Right forelimb (tissue), 1 donor: ENCODE measurements at places on chromosomes 16 and 17.

DNA sequence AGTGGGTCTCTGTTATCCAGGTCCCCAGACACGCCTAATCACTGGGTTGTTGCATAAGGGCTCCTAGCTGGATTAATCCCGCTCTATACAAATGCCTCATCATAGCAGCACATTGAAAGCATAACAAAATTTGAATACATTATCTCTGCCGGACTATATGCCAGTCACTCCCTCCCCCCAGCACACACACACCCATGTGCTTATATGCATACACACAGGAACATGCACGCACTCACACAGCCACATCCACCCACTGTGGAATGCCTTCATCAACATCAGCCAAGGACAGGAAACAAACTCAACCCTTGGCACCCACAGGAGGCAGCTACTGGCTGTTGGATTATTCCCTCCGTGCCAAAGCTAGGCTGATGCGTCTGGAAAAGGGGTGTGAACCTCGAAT lies 3.5 kb upstream of the CDH13 start:
- no peak for DNase-seq

GRCh38 chr17:72661945-72662826 lies 430.3 kb downstream of the SLC39A11 start:
- DNase-seq, result no peak

- no peak for DNase-seq
Measured at GRCh38 chr17:50893183-50893993, 27.2 kb upstream of the TOB1 start.

DNA sequence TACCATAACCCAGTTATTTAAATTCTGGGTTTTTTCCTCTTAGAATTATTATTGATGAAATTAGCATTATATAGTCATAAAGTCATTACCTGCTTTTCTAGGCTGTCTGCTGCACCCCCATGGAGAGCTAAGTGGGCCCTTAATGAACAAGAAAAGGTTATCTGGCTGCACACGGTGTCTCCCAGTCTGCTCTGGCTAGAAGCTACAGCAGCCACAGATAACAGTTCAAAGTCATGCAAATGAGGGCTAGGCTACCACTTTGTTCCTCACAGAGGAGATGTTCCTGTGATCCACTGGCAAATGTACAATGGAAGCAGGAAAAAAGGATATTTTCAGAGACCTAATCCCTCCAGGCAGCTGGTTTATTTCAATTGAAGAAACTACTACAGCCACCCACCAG lies 112.1 kb downstream of the SNX11 start:
- no peak for DNase-seq

DNA sequence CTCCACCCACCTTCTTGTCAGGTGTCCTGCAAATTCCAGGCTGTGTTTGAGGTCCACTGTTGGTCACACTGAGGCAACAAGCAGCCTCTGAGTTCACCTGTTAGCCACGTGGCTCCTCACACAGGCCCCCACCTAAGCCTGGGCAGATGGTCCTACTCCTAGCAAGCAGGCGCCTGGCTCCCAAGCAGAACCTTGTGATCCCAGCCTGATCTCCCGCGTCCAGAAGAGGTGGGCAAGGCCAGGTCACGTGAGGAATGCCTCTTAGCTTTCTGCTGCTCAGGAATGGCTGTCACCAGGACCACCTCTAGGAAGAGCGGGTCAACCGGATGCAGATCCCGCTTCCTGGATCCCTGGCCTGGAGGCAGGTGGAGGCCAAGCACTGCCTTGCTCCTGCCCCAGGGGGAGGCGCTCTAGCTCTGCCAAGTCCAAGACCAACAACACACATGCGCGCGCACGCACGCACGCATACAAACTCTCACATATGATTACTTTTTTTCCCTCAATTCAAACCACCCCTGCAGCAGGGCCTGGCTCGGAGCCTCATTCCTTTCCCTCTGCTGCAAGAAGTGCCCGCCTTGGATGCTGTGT lies 9.5 kb downstream of the CYB561 start:
- no peak for DNase-seq

DNA sequence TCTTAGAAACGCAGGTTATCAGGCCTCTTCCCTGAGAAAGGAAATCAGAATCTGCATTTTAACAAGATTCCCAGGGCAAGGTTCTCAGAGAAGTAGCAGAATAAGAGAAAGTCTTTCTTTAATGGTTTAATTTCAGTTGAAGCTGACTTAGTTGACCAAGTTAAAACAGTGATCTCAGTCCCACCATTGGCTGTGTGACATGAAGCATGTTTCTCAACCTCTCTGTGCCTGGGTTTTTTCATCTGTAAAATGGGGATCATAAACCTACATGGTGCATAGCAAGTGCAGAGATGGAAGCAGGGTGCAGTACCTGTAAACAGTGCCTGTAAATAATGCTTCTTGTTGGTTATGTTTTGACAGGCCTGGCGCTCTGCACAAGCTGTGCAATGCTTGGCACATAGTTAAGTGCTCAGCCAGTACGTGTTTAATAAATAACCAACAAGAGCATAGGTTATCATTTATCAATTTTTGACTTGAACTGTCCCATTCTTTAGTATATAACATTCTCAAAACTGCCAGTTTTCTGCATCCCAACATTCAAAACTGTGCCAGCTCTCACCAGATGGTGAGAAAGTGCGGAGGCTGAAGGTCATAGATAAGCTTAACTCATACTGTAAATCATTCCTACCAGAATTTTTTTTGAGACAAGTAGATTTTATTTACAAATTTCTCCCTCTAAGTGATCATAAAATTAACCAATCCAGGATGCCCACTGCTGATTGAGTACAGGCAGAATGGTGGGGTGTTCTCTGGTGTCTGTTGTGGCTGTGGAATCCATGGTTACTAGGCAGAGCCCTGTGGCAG lies 6.9 kb downstream of the C17orf67 start:
- DNase-seq, result no peak

DNA sequence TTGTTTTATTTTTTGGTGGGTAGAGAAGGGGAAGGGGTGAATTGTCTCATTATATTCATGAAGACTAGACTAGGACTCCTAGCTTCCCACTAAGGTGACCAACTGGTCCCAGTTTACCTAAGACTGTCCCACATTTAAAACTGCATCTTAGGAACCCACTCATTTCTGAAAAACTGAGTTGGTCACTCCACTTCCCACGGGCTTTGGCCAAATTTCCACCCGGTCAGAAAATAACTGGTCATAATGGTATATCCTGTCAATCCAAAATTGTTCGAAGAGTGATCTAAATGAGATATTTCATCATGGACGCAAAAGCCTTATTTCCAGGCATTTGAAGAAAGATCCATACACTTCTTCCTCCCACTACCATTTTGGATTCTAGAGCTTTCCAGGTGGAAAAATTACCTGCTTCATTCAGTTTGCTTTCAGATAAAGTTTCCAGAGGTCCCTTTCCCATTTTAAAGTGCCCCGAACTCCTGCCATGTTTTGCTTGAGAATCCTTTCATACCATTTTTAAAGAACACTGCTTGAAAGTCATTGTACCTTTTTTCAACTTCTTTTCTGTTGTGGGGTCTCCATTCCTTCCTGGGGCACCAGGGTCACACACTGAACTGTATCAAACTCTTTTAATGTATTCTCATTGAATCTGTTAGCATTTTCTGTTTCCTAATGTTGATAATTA lies 21.8 kb upstream of the ZFHX3 start:
- no peak for DNase-seq

GRCh38 chr17:74520790-74521480 lies 10.3 kb downstream of the CD300LB start:
- DNase-seq, result no peak

DNA sequence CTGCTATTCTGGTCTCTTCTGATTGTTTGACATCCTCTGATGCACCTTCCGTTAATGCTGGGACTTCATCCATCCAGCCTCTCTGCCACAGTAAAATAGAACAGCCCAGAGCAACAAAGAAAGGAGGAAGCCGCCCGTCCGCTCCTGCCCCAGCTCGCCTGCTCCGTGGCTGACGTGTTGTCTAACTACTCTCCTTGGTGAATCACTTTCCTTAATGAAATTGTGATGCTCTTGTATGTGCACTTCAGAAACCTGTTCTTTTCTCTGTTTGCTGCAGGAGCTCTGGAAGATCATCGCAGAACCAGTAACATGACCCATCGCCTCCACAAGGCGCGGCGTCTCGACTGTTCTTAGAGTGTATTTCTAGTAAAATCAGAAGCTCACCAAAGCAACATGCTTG lies 24.3 kb downstream of the METTL22 start:
- DNase-seq, result no peak

GRCh38 chr17:7111784-7112509 lies 2.7 kb downstream of the ASGR2 start:
- DNase-seq, result no peak

DNA sequence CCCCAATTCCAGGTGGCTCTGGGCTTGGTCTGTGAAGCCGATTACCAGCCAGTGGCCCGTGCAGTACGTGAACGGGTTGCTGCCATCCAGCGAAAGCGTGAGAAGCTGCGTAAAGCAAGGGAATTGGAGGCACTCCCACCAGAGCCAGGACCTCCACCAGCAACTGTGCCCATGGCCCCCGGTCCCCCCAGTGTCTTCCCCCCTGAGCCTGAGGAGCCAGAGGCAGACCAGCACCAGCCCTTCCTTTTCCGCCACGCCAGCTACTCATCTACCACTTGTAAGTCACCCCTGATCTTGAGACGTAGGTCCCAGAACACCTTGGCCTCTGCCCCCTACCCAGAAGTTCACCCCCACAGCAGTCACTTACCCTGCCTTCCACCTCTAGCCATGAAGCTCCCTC lies 6.9 kb downstream of the WNK4 start:
- DNase-seq, result no peak

- DNase-seq, result peak; percentile 61
Measured at GRCh38 chr17:64357191-64357981, 33.3 kb downstream of the PECAM1 start.

DNA sequence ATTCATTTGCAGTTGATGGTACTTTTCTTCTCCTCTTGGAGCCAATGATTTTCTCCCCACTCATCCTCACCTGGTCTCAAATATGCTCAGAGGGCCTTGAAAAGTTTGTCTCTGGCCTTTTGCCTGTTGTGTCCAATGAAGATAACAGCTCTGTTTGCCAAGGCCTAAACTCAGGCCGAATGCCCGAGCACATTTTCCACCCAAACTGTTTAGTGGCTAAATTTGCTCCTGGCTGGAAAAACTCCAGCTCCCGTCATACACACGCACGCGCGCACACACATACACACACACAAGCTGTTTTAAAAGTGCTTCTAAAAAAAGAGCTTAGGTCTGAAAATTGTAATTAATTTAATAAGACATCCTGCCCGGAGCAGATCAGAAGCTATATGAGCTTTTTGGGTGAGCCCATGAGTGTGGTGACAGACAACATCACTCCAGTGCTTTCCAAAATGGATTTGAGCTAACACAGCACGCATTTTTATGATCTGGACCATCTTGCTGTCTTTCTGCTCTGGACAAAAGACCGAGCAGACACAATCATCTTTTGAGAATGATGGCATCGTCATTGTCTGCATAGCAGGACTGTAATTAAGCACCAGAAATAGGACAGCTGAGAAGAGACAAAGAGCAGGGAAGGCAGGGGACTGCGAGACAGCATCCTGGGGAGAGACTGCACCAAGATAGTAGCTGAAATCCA lies 48.9 kb downstream of the IRX6 start:
- DNase-seq, result no peak

- no peak for DNase-seq
Measured at GRCh38 chr17:16419929-16420271, 4.5 kb downstream of the TRPV2 start.

DNA sequence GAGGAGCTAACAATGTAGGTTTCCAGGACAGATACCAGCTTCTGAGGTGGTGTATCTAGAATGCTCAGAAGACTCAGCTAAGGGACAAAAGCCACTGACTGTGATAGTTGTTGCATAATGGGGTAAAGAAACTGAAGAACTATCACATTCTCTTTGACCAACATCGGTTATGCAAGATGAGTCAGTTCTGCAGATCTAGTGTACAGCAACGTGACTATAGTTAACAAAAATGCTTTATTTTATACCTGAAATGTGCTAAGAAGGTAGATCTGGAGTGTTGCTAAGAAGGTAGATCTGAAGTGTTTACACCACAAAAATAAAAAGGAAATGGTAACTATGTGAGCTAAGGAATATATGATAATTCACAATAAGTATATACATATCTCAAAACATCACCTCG lies 2.5 kb downstream of the KRTAP9-6 start:
- DNase-seq, result no peak

DNA sequence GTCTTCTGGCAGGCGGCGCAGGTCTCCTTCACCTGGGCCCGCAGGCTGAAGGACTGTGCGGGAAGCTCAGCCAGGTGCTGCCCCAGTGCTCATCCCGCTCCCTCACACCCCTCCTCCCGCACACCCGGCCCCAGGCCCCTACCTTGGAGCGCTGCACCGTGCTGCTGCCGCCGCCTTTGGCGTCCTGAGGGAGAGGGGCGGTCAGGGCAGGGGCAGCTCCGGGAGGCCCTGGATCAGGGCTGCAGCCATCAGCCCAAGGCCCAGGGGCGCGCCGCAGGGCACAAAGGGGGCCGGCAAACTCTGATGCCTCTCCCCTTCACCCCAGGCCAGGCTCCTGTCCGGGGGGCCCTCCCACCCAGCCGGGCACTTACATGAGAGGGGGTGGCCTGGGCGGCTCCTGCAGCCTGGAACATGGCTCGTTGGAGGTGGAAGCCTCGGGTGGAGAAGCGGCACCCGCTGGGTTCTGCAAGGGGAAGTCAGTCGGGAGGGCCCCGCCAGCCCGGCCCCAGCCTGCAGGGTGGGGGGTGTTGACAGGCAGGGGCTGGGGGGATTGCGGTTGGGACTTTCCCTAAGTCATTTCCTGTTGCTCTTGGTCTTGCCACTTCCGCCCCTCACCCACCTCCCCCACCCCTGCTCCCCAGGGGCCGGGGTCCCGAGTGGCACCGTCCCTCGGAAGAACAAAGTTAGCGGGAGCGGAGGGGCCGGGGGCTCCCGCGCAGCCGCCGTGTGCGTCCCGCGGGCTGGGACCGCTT lies 863 bp downstream of the LIMD2 start:
- peak; percentile 71 for DNase-seq

DNA sequence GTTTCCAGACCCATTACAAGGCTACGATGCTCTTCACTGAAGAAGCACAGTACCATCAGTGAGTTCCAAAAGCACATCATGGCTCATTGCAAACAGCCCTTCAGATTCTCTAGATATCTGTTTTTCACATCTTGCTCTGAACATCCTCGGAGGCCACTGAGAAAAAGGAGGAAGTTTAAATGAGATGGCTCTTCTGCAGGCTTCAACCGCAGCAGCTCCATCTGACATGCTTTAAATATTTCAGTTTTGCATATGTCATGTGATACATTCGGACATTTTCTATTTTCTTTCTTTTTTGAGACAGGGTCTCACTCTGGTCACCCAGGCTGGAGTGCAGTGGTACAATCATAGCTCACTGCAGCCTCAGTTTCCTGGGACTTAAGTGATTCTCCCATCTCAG lies 396.8 kb downstream of the NPIPA8 start:
- DNase-seq, result no peak
